ENCODE measurements at places on chromosomes 13 and 19. TPM values are rescaled to one million over a fixed set of nuclear protein-coding genes. Genes with fewer than 3 reads are reported as not detected.

Gene SIGLEC14
- not detected for total RNA-seq

Gene IGFL1
- total RNA-seq: not detected

Gene POU2F2
- total RNA-seq: not detected

Gene TMEM38A
- total RNA-seq: 0.27 TPM

Gene ZNF787
- total RNA-seq: 31.7 TPM

Gene SGCG
- total RNA-seq: not detected

Gene ZNF254
- 9.8 TPM for total RNA-seq

Gene TNNI3
- 1.6 TPM for total RNA-seq

Gene FSD1
- 2.8 TPM for total RNA-seq

Gene CLEC4G
- total RNA-seq: not detected

Gene HIF3A
- total RNA-seq: not detected

Gene CLEC17A
- total RNA-seq: not detected

Gene LIM2
- total RNA-seq: not detected

Gene LRRC8E
- not detected for total RNA-seq

Gene CEACAM20
- not detected for total RNA-seq

Gene FOXA3
- not detected for total RNA-seq

Gene METTL21C
- not detected for total RNA-seq

Gene ZIC2
- total RNA-seq: 1.6 TPM

Gene PCDH9
- total RNA-seq: 1.9 TPM

Gene CCDC194
- total RNA-seq: not detected

Gene AP1M2
- not detected for total RNA-seq

Gene TMEM161A
- total RNA-seq: 34.4 TPM

Gene FCHO1
- 0.85 TPM for total RNA-seq

Gene NDFIP2
- total RNA-seq: 50.2 TPM

Gene DCLK1
- 35.6 TPM for total RNA-seq

Gene NRTN
- 4.8 TPM for total RNA-seq

Gene KRTDAP
- total RNA-seq: not detected

Gene CLDN10
- not detected for total RNA-seq

Gene PGLYRP1
- not detected for total RNA-seq

Gene ZBTB7A
- 6.9 TPM for total RNA-seq

Gene TSC22D1
- 36.5 TPM for total RNA-seq

Gene GPR4
- 0.24 TPM for total RNA-seq

Gene SOX1
- total RNA-seq: not detected

Gene TGFBR3L
- not detected for total RNA-seq
